ENCODE measurements at places on chromosomes 2 and 18.

DNA sequence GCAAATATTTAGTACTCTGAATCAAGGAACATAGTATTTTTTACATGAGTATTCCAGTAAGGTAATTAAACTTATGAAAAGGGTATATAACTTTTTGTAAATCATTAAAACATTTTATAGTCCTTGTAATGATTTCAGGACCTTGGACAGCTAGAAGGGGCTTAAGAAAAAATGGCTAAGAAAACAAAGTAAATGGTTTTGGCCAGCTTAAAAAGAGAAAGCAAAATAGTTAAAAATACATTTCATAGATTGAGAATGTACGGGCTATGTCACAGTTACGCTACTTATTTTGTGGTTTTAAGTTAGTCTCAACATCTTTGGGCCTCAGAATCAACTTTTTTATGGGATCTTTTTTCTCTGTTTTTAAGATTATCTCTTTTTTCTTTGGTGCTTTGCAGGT lies 26.7 kb downstream of the POLI start:
- DNase-seq: no peak

DNA sequence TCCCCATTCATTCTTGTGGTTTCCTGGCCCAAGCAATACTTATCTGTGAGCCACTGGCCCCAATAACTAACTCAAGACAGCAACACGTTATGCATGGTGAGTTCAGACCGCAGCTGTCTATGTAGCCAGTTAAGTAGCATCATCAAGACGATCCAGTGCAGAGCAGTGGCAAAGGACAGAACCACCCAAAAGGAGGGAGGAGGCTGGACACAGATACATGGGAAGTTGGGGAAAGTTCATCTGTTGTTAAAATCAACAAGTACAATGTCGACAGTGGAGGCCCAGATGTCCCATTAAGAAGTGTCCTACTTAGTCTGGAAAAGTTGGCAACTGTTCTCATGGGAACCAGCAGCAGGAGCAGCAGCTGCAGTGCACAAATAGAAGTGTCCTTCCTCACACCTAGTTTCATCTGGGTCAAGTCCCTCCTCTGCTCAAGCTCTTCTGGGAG lies 106.9 kb upstream of the THOC1 start:
- DNase-seq: no peak

- no peak for DNase-seq
These were observed 995.6 kb upstream of the SLC39A10 start for GRCh38 chr2:194661431-194661830.

GRCh38 chr2:143730155-143730952 lies 601.1 kb downstream of the ARHGAP15 start:
- DNase-seq: no peak

DNA sequence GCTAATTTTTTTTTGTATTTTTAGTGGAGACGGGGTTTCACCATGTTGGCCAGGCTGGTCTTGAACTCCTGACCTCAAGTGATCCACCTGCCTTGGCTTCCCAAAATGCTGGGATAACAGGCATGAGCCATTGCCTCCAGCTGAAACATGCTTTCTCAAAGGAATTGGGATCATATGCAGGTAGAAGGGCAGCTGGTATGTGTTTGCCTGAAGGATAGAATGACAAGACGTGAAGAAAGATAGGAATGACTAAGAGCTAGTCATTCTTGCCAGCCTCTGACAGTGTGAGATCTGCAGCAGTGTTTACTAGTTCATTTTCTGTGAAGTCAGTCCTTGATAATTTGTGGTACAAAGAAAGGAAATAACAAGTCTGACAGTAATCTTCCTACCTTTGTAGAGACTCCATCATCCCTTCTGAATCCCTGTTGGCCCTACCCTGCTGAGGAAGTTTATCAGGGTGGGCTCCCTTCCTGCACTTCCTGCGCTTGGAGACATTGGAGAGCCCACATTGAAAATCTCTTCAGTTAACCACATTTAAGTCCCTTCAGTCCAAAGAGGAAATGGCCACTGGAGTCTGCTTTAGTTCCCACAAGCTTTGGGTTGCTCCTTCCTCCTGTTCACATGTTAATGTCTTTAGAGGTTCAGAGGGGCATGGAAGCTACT lies 14.7 kb downstream of the CFLAR start:
- no peak for DNase-seq

DNA sequence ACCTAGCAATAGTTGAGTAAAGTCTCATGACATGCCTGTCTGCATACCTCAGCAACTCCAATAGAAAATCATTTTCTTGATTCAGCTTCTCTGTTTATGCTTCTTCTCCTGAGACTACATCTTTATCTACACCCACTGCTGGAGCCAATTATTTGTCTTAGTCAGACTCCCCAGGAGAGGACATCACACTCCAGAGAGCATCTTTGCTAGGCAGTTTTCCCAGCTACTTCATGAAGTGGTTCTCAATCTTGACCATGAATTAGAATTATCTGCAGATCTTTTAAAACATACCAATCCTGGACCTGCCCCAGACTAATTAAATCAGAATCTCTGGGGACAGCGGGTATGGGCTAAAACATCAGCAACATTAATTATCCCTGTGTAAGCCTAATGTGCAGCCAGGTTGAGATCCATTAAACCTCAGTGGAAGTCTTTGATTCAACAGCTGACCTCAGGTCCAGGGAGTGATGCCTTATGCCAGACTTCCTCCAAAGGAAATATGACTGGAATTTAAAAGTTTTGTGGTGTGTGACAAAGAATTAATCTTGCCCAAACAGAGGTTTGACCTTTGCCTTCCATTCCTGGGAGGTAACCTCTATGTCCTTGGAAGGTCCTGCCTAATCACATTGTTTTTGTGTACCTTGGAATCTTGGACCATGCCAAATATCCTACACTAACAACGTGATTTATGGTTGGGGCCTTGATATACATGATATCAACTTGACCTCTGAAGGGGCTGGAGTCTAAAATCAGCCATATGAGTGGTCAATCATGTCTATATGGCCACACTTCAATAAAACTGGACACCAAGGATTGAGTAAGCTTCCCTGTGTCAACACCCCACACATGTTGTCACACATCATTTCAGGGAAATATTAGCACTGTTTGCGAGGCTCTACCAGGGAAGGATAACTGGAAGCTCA lies 99.3 kb upstream of the DNAJC10 start:
- no peak for DNase-seq

DNA sequence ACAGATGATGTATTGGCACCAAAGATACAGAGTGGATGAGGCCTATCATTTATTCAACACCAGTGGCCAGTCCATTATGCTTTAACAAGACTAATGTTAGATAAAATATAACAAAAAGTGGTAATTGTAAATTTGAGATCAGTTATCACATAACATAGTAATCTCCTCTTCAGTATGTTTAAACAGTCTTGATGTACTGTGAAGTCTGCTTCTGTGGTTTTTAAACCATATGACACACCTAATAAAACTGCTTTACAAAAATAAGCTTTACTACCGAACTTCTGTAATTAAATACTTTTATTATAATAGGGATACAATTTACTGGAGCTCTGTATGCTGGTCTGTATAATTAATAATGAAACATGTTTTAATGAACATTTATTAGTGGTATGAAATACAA lies 2156.1 kb upstream of the CELF4 start:
- DNase-seq: no peak

DNA sequence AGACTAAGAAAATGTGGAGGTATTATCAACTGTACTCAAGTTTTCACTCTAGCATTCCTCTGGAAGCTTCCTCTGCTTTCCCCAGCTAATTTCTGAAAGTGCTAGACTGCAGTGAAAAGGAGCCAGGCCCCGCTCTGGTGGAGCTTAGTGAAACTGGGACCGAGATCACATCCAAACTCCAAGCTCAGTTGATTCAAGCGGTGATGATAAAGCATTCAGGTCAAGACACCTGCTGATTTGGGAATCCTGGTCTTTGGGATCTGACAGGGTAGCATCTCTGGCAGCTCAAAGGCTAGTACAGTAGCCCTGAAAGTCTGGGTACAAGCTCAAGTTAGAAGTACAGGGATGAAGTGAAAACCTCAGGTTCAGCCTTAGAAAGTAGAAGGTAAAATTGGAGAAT lies 120.2 kb upstream of the CRIM1 start:
- DNase-seq: no peak

DNA sequence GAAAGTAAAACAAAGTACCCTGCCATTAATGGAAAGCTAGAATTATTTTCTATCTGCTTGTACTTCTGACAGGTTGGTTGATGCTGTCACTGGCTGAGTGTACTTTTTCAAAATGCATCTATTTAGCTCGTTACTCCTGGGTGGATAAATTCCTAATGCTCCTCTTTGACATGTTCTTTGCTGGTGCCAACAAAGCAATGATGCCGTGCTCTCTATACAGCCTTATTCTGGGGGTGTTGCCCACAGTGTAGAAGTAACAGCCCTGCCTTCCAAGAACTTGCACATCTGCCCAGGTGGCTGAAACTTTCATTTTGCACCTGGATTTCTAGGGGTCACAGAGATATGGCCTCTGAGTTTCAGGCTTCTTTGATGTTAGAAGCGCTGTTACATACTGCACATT lies 132.4 kb downstream of the SLC4A3 start:
- DNase-seq: no peak

DNA sequence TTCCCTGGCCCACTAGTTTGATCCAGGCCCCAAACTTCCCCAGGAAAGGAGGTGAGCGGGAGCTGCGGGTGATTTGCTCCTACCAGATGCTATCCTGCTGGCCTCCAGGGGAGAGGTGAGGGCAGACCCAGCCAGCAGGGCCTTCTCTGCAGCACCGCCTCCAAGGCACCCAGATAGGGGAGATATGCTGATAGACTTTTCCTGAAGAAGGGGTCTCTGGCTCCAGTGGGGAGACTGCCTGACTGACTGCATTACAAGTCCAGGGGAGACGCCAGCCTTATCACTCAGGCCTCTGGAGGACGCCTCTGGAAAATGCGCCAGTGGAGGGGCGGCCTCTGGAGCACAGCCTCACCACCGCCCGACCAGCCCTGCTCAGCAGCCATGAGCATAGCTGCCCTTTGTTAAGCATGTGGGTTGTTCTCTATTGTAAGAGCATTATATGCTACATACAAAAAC lies 60.6 kb upstream of the SMAD7 start:
- no peak for DNase-seq

GRCh38 chr2:230664128-230664527 lies 48.5 kb upstream of the CAB39 start:
- no peak for DNase-seq

DNA sequence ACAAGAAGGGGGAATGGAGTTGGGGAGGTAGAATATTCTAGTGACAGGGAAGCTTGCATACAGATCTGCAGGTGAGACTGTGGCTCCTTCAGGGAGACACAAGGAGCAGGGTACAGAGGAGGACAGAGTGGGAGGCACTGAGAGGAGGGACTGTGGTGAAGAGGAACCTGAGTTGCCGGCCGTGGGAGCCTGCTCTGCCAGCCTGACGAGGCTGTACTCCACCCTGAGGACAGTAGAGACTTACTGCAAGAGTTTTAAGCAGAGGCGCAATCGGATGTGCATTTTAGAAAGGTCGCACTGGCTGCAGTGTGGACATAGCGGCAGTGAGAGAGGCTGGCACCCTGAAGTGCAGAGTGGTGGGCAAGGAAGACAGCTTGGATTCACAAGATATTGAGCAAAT lies 185.8 kb downstream of the GFPT1 start:
- DNase-seq: no peak

GRCh38 chr2:165373278-165374010 lies 96.1 kb upstream of the CSRNP3 start:
- no peak for DNase-seq

DNA sequence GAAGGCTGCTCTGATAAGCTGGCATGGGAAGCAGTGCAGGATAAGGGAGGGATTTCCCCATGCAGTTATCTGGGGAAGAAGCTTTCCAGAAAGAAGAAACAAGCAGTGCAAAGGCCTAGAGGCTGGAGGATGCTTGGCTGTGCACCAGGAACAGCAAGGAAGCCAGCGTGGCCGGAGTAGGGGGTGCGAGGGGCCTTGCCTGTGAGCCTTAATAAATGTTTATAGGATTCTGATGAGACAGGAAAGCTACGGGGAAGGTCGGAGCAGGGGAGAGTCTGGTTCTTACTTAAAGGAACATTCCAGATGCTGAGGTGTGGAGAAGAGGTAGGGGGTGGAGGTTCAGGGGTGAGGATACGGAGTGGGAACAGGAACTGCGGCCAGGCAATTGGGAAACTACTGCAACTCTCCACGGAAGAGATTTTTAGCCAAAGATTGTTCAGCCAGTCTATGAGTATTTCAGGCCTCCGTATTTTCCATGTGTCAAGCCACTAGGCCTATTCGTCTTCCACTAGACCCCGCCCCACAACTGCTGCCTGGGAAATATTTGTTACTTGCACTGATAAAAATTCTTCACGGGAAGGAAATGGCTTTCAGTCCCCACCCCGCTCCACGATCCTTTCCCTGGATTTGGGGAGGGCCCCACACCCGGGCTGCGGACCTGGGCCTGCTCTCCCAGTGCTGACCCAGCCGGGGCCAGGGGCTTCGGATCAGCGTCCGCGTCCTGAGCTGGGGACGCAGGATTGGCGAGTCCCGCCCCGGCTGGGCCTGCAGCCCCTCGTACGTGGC lies 516 bp downstream of the EIF2AK2 start:
- no peak for DNase-seq

DNA sequence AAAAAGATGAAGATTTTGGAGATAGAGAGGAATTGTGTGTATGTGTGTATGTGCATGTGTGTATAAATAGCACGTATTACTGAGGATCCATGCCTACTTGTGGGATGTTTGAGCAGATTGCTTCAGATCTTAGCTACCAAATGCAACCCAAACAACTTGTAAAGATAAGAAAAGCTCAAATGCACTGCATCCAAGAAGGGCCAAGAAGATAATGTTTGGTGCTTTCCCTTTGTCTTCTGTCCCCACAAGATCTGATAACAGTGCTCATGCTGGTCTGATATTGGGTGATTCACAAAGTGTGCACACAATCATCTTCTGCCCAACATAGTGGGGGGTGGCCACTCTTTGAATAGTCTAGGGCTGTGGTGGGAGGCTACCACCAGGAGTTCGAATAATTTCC lies 284.8 kb upstream of the CYRIA start:
- no peak for DNase-seq

DNA sequence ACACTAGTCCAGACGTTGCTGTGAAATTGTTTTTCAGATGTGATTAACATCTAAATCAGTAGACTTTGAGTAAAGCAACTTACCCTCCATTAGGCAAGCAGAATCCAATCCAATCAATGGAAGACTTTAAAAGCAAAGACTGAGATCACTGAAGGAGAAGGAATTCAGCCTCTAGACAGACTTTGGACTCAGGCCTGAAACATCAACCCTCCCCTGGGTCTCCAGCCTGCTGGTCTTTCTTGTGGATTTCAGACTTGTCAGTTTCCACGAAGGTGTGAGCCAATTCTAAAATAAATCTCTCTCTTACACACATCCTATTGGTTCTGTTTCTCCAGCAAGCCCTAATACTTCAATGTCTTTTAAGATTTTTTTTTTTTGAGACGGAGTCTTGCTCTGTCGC lies 50.0 kb upstream of the EDAR start:
- DNase-seq: no peak

DNA sequence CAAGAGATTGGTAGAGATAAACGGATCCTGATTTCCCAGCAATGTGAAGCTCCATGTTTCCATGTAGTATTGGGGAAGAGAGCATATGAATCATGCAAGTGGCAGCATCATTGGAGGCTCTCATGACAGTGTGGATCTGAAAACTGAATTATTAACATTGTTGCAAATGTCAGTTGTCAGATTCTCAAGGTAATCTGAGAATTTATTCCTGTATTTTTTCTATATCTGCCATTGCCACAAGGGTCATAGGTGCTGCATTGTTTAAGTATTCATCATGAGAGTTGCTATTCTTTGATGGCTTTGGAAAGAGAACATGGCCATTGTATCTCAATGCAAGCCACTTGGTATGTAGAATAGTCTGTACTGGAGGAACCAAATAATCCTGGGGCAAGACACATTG lies 1217.0 kb upstream of the ZEB2 start:
- no peak for DNase-seq
